DMS79 treated with DMSO at 0.1 percent for 48 hours (cell line): ENCODE measurements at places on chromosomes 1 and 21.

DNA sequence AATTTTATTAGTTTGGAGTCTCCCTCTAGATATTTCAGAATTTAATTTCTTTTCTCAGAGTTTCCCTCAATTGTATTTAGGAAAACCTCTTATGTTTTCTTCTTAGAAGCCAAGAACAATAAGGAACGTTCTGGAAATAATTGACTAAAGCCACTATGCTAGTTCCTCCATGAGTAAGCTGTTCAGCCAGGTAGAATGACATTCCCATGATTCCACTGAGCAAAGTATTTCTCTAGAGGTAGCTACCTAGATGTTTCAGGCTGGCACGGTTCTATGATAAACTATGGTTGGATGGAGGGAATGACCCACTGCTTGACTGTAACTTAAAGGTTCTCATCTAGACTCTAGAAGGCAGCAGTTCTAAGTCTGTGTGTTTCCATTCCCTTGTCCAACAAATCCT is 62.4 kb downstream of the CLDN17 start:
- DNase-seq = no peak

- DNase-seq = no peak
These were observed 18.0 kb upstream of the ZNF678 start for GRCh38 chr1:227545361-227545760.

DNA sequence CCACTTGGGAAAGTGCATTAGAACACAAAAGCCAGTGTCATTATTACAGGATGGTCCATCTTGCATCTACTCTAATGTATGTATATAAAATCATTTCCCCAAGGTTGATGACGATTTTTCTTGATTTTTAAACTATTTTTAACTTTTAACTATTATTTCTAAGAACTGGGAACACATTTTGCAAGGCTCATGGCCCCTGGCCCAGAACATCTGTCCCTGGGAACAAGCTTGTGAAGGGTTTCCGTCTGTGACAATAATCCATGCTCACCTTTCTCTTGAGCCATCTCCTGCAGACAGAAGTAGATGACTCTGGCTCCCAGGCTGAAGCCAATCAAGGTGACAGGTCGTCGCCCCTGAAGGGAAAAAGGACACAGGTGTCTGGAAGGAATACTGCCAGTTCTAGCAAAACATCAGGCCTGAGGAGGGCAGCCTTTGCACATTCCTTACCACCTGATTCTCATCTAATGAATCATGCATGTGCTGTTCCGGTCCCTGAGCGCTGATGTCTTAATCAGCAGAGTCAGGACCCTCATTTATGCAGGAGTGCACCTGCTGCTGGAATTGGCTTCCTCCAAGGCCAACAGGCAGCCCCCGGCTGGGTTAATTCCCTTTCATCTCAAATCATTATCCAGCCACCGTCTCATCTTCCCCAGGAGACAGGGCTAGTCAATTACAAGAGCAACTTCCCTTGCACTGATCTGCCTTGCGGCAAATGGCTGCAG is 62.5 kb downstream of the TMCO4 start:
- no peak for DNase-seq

DNA sequence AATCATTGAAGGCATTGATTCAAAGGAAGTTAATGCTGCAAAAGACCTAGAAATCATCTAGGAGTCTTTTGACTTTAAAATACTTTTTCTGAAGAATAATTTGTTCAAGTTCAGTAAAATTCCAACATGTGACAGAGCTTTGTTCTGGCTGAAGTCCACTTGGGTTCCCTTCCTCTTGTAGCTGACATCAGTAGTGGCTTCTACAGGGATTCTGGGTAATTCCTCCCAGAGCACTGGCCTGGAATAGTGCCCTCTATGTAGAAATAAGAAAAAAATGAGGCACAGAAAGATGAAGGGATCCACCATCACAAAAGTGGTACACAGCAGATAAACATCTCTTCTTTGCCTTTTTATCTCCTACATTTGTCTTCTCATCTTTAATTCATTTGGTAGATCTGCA is 548.1 kb downstream of the LTN1 start:
- no peak for DNase-seq

- peak; percentile 15 for DNase-seq
These were observed 26.7 kb downstream of the SLC2A1 start for GRCh38 chr1:42931911-42932422.

DNA sequence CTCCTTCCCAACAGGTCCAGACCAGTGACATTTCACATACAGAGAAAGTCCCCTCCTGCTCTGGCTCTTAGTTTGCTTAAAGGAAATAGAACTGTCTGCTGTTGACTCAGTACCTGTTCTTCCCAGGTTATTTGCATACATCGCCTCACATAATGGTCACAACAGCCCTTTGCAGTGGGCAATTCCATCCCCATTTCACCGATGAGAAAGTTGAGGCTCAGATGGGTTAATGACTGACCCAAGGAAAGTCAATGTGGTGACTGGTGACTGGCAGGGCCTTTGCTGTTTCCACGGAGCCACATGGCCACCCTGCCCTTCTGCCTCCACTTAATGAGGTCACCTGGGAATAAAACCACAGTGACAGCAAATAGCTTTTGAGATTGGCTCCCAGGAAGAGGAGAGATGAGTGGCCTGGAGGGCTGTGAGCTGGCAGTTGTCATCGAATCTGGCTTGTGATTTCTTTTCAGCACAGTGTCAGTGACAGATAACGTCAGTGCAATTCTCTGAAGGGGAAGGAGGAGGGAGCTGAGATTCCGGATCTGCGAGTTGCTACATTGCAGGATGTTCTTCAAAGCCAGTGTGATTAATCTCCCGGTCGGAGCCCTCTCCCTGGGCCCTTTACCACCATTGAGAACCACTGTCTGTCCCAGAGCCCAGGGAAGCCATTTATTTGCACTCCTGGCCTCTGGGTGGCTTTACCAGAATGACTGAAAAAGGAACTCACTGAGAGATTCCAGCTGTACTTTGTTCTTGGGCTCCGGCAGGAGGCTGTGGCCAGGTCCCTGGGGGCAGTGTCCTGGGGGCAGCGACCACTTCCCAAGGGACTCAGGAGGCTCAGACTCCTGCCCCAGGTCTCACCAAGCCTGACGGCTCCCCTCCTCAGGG is 117.2 kb downstream of the CNIH3 start:
- no peak for DNase-seq

GRCh38 chr1:2640626-2641025 is 7.8 kb upstream of the MMEL1 start:
- DNase-seq = no peak

DNA sequence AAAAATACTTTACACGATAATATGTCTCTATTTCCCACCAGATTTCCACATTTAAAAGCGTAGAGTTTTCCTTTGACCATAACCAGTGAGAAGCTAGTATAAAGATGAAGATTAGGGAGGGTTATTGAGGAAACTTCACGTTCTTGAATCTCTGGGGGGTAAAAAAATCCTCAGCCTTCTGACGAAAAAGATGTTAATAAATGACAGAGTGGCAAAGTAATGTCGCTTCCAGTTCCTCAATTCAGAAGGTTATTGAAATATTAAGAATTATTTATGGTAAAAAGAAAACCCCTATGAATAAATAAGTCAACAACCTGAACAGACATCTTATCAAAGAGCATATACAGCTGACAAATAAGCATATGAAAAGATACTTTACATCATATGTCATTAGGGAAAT is 241.0 kb downstream of the GPATCH2 start:
- no peak for DNase-seq

DNA sequence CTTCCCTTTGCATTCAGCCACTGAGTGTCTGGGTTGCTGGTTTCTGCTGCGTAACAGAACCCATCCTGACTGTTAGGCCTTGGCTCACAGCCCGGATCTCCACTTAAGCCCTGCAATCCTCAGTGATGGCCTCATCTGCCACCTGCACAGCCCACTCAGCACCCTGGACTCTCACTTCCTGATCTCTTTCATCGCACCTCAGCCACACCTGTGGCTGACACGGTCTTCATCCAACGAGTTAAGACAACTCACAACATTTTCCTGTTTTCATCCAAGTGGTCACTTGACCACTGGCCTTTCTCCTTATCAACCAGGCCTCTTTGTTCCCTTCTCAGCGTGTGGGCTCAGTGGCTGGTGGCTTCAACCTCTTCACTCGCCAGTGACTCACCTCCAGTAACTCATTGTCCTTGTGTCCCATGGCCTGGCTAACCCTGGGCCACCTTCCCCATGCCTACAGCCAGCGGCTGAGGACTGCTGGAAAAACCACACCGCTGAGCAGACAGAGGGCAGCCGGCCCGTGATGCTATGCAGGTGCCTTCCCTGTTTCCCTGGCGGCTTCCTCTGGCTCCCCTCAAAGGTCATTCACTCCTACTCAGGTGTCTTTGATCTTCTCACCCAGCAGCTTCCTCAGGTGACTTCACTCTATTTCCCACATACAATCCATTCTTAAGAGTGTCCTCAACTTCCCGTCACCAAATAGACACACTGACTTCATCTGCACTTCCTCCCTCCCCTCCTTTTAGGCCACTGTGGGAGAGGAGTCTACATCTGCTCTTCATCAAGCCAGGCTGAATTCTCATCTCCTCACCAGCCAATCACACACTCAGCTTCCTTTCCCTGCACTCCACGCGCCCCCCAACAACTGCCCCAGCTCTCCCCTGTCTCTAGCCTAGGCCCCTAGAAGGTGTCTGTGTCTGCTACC is 19.9 kb upstream of the EDN2 start:
- DNase-seq = peak; percentile 67

- DNase-seq = no peak
These were observed 252.5 kb upstream of the RGS18 start for GRCh38 chr1:191905781-191906180.

DNA sequence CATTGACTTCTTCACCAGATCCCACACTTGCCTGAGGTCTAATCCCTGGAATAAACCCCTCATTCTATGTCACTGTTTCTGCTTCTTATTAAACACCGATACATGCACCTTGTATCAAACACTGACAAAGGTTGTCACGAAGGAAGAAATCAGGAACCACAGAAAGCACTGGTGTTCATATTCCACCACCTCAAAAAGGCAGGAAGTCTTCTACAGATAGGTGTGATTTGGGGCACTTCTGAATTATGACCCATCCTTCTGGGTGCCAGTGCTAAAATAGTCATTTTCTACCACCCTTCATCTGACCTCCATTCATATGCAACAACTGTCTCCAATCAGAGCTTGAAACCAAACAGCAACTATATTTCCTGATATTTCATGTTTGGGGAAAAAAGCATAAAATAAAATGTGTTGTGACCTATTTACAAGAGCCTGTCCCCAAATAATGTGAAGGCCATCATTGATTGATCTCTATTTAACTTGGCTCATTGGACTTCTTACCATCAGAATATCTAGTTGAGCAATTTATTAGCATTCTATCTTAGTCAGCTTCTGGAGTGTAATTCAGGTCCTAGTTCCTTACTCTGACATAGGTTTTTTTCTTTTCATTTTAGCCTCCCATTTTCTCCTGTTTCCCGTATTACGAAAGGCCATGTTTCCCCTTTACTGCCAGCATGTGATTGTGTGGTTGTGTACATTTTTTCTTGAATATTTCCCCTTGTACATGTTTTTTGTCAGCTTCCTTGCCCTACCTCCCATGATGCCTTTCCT is 43.1 kb downstream of the DUSP10 start:
- DNase-seq = no peak

DNA sequence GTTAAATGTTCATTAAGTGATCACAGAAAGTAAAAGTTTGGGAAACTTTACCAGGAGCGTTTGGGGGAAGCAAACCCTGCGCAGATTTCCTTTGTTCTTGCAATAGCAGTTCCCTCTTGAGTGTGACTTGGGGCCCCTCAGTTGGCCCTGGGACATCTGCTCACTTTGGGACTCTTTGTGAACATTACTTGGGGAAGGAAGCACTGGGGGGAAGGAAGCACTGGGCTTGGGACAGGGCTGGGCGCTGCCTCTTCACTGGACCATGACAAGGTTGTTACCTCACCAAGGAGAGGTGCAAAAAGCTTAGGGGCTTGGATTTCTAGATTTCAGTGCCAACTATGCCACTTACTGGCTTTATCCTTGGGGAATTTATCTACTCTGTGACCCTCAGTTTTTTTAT is 63.5 kb downstream of the ETS2 start:
- no peak for DNase-seq

- no peak for DNase-seq
These were observed 37.8 kb downstream of the TTC13 start for GRCh38 chr1:230940848-230941247.

DNA sequence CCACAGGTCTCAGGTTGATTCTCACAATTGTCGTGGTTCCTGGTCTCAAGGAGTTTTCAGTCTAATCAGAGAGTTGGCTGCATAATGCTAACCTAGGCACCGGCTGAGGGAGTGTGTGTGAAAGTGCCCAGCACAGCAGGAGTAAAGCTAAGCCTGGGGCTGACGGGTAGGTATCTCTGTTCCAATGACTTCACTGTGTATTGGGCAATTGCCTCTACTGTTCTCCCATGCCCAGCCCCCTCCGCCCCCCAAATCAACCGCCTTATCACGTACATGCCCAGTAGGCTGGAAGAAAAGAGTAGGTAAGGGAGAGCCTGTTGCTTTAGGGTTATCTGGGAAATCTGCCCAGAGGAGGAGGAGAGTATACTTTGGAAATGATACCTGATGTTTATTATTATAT is 54.7 kb downstream of the MRPS6 start:
- no peak for DNase-seq

- DNase-seq = no peak
These were observed 10.0 kb upstream of the IGSF3 start for GRCh38 chr1:116677474-116678062.

DNA sequence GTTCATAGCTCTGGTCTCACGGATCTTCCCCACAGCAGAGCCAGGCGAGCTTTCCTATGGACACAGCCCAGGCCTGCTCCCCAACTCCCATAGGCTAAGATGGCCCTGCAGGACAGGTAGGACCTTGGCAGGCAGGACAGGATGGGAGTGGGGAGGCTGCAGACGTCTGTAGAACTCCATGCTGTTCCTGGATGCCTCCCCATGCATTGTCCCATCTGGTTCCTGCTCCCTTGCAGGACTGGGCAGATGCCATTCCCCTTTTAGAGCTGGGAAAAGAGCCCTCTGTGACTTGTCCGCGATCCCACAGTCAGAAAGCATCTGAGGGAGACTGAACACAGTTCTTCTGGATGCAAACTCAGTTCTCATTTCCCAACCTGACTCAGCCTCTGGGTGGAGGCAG is 71.9 kb upstream of the ATP5PO start:
- no peak for DNase-seq

GRCh38 chr1:152510503-152510902 is at the start of gene LCE5A:
Gene LCE5A (plus strand): TSS chr1:152510803. CDS start chr1:152511535, 732 bp downstream.
- no peak for DNase-seq

DNA sequence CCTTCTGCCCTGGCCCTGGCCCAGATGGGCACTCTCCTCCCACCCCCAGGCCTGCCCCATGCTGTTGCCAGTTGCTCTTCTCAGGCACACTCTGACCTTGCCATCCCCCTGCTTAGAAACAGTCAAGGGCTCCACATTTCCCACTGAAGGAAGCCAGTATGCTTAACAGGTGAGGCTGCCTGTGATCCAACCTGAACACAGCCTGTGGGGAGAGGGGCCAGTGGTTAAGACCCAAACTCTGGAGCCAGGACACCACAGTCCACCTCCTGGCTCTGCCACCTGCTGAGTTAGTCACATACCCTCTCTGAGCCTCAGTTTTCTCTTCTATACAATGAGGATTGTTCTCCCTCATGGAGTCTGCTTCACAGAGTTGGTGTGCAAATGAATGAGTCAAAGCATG is 526.9 kb downstream of the MATN1 start:
- no peak for DNase-seq

- DNase-seq = peak; percentile 20
These were observed 841 bp downstream of the ADSS2 start for GRCh38 chr1:244450597-244451538.

- no peak for DNase-seq
These were observed 126.9 kb downstream of the RNF220 start for GRCh38 chr1:44531785-44532566.
